Posterior cingulate gyrus (tissue), 11 donors: ENCODE measurements at places on chromosomes 11 and 22.

DNA sequence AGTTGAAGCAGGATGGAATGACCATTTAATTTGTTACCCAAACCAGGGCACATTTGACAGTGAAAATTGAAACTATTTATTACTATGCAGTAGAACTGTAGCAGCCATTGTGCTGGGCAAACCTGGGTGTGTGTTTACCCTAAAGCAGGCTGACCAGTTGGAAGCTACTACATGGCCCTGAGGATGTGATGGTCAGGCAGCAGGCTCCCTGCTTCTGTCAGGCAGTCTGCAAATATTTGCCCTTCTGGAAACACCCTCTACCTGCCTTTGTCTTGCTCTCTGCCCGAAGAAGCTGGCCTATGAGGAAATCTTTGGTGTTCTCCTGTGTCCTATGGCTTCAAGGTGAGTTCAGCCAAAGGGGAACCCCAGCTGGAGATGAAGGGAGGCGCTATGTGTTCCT is 600.1 kb upstream of the KIRREL3 start:
- DNase-seq: no peak

- DNase-seq: no peak
Observed at GRCh38 chr11:60085909-60086308, 2.6 kb upstream of the MS4A2 start.

- DNase-seq: no peak
Observed at GRCh38 chr11:21427726-21428125, 758.3 kb downstream of the NELL1 start.

DNA sequence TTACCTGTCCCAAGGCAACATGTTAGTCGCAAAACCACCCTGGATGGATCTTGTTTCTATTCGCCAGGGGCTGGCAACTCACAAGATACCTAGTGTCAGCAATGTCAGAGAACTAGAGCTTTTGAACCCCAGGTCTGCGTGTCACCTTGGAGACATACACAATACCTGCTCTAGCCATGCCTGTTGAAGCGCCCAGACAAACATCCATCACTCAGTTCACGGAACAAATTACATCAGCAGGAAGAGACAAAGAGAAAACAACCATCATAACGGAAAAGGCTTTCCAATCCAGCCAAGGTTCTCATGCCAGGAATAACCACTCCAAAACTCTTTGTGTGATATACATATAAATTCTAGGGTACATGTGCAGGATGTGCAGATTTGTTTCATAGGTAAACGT is 2.2 kb downstream of the CD59 start:
- no peak for DNase-seq

- no peak for DNase-seq
Observed at GRCh38 chr11:133898770-133899115, 53.4 kb upstream of the SPATA19 start.

GRCh38 chr22:19121631-19122142 is 525 bp downstream of the DGCR2 start:
- DNase-seq: peak; percentile 26

GRCh38 chr11:71331631-71332030 is 79.3 kb upstream of the SHANK2 start:
- no peak for DNase-seq

DNA sequence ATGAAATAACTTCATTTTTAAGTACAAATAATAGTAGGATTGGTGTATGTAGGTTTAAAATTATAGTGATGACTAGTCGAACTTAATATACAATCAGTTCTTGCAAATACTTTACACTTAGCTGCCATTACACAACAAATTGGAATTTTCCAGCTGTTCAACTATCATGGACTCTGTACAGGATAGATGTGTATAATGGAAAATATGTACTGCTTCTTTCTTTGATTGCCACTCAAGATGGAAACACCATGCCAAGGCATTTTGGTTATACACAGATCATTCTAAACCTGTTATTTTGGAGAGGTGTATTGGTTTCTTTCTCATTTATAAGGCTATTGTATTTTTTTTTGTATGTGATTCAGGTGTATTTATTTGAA is 24.4 kb upstream of the CRTAM start:
- DNase-seq: no peak

DNA sequence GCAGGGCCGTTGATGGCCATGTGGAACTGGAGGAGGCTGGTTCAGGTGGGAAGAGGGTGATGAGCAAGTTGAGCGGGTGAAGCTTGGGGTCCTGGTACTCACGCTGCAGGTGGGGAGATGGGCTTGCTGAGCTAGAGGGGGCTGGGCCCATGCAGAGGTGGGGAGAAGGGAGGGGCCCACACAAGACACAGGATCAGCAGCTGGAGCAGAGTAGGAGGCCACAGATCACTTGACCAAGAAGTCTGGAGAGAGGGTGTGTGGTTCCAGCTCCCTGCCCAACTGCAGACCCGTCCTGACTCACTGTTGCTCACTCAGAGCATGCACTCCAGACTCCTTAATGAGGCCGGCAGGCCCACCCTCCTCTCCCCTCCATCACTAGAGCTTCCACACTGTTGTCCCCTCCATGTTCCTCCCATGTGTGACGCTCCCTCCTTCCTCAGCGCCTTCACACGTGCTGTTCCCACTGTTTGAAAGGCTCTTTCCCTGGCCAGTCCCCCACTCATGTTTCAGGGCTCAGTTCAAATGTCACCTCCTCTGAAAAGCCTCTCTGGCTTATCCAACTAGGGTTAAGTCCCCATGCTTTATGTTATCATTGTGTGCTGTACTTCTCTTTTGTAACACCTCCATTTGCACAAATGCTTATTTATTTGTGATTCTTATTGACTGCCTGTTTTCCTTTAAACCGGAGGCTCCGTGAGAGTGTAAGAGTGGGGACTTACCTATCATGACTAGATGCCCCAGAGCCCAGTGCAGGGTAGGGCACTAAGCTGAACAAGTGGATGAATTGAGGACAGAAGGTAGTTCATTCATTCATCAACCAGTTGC is 2.3 kb downstream of the CCDC86 start:
- peak; percentile 66 for DNase-seq

GRCh38 chr11:45485070-45485707 is 180.2 kb downstream of the CHST1 start:
- DNase-seq: no peak

- no peak for DNase-seq
Observed at GRCh38 chr11:47552056-47552565, 821 bp downstream of the CELF1 start.

- no peak for DNase-seq
Observed at GRCh38 chr22:20080445-20080775, 369 bp downstream of the DGCR8 start.

DNA sequence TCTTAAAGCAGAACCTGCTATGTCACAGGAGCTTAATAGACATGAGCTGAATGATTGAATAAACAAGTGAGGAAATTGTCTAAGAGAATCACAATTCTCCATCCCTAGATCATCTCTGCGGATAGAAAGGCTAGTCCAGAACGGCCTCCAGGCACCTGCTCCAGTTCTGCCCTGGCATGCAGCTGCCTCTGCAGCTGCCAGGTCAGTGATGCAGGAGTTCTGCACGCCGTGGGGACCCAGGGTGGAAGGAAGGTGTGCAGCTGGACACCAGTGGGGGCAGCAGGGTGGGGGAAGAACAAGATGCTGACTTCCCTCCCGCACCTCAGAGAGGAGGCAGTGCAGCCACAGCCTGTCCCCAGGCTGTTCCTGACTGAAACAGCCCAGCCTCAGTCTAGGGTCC is 192.1 kb upstream of the NCAM1 start:
- no peak for DNase-seq

DNA sequence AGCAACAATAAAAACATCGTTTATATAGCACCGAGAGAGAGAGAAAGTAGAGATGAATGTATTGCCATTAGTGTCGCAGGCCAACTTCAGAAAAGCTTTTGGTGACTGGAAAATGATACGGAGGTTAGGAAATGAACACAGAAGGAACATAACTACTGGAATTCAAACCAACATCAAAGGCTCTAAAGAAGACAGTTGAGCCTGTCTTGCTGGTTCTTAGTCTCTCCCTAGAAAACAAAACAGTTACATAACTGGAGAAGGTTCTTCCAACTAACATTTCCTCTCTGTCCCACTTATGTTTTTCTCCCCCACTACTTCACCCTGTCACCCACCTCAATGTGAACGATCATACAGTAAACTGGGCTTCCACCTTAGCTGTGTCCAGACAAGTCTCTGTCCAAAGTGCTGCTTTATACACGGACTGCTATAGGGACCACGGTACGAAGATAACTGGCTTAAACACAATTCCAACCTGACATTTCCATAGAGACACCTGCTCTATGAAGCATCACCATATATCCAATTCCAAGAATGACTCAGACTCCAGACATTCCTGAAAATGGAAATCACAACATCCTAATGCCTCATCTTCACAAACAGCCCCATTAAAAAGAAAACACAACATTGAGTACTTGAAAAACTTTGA is 85.2 kb upstream of the ARHGAP32 start:
- DNase-seq: no peak

GRCh38 chr11:127023991-127024390 is 23.4 kb upstream of the KIRREL3 start:
- no peak for DNase-seq

GRCh38 chr11:94516725-94517124 is 4.5 kb downstream of the C11orf97 start:
- no peak for DNase-seq

DNA sequence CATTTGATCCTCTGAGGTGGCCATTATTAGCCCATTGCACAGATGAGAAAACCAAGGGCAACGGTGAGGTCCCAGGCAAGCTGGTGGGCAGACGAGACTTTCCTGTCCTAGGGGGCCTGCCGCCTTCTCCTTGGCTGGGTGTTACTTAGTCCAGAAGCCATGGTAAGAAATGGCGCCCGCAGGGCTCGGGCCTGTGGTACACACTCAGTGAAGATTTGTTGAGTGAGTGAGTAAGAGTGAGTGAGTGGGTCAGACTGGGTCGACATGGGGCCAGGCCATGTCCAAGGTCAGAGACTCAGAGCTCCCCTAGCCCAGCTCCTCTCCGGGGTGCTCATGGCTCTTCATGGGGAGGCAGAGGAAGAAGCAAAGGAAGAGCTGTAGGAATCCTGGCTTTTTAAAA is 36.0 kb downstream of the RASD2 start:
- DNase-seq: no peak

DNA sequence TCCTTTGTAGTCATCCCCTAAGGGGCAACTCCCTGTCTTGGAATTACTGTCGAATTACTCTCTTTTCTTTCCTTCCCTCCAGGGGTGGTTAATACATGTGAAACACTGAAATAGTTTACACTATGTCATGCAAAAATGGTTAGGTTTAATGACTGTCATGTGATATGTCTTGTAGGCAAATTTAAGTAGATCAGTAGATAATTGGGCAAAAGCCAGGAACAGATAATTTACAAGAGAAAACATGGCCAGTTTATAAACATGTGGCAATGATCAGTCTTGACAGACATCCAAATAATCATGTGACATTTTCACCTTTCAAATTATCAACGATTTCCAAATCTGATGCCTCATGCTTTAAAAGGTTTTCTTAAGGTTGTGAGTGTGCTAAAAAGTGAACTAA is 3.9 kb downstream of the VWA5A start:
- DNase-seq: no peak
